ENCODE measurements at places on chromosomes 11 and 22.
A peak's percentile ranks its signal among the peaks of the same experiment; 100 is the strongest.

- no peak for DNase-seq
Measured at GRCh38 chr11:21411104-21411503, 741.7 kb downstream of the NELL1 start.

DNA sequence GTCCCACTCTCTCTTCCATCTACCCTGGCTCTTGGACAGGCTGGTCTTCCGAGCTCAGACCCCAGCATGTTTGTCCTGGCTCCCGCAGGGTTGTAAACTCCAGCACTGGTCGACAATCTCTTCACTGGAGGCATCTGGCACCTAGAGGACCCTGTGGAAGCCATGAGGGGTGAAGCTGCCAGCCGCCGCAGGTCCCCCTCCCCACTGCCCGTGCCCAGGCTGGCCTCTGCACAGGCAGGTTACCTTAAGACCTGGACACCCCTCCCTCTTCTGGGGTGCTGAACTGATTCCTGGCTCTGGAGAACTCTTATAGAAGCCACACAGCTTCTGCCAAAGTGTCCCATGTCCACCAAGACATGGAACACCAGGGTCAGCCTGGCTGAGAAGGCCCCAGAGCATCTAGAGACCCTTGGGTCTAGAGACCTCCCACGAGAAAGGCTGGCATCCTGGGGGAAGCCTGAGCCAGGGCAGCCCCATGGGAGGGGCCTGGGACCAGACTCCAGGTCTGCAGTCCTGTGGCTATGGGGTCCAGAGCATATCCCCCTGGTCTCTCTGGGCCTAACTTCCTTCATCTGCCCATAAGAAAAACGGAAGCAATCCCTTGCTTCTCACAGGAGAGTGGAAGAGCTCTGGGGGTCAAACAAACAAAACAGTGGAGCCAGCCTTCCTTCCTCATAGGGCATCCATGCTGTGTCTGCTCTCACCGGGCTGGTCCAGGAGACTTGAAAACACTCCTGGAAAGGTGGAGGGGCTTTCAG lies 30.6 kb downstream of the LMO1 start:
- DNase-seq: no peak

DNA sequence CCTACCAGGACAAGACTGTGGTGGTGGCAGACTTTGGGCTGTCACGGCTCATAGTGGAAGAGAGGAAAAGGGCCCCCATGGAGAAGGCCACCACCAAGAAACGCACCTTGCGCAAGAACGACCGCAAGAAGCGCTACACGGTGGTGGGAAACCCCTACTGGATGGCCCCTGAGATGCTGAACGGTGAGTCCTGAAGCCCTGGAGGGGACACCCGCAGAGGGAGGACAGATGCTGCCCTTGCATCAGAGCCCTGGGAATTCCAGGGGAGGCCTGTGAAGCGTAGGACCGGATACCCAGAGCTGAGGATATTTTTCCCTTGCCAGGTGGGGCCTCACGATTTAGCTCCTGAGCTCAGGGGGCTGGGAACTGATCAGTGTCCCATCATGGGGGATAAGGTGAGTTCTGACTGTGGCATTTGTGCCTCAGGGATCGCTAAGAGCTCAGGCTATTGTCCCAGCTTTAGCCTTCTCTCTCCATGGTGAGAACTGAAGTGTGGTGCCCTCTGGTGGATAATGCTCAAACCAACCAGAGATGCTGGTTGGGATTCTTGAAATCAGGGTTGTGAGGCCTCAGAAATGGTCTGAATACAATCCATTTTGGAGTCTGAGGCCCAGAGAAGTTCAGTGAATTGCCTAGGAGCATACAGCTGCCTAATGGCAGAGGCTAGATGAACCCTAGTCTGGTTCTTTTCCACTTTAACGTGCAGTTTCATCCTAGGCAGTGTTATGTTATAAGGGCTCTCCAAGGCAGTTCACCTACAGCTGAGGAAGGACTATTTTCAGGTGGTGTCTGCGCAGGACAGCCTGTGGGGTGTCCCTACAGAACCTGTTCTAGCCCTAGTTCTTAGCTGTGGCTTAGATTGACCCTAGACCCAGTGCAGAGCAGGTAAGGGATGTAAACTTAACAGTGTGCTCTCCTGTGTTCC lies 19.5 kb downstream of the PIK3IP1 start:
- peak; percentile 61 for DNase-seq

DNA sequence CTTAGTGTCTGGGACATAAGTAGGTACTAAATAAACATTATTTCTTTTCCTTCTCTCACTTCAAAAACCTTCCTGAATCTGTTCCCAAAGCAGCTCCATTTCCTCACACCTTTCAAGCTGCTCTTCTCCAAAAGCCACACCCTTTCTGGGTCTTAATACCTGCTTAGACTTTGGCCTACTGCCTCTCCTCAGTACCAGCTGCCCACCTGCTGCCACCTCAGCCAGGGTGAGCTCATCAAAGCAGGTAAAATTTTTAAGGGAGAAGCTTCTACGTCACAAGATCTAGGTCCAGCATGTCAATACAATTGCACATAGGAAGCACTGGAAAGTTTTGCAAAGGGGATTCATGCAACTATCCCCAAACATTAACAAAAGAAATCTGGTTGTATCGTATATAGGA lies 108.4 kb downstream of the RPL27A start:
- DNase-seq: no peak

GRCh38 chr11:107598225-107599139 lies 7.5 kb downstream of the ELMOD1 start:
- DNase-seq: no peak

- DNase-seq: no peak
Measured at GRCh38 chr22:42344361-42344905, 74.0 kb upstream of the TCF20 start.

DNA sequence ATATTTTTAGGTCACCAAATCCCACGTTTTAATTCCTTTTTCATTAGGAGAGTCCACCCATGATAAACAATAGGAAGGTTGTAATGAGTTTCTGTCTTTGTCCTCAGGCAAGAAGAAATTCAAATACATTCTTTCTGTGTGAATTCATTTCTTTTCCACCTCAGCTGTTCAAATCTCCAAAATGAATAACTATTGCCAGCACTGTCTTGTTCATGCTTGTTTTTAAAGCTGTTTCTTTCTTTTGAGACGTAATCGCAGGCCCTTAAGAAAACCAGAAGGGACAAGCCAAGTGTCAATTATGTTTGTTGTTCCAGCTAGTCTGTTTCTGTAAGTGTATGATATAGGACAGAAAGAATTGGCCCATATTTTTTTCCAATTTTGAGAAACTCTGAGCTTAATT lies 20.2 kb downstream of the MMP27 start:
- DNase-seq: no peak

DNA sequence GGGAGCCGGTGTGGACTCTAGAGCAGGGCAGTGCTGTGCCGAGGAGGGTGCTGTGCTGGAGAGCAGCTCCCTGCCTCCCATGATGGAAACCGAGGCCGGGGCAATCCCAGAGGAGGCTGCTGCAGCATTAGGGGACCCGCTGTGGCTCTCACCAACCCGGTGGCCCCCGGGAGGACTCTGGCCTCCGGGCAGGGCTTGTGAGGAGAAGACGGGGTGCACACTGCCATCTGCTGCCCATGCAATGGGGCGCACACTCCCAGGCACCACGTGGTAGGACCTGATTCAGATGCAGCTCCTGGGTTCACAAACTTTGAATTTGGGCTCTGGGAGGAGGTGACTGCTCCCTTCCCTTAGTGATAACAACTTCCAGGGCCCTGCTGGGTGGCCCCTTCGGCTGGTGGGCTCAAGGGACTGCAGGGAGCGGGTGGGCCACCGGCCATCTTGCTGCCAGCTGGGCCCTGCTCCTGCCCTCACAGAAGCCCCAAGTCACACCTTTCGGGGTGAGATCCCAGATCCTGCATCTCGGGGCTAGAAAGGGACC lies 93.8 kb upstream of the FGF3 start:
- DNase-seq: no peak

- DNase-seq: peak; percentile 73
Measured at GRCh38 chr11:2196970-2197770, 25.6 kb upstream of the TH start.

Measured in activated CD8-positive, alpha-beta memory T cell treated with anti-CD3 and anti-CD28 coated beads, Interleukin-2, amount 50 U/mL, for 4 hours (primary cell).